ENCODE measurements at places on chromosomes 6 and 20.

- no peak for DNase-seq
Observed at GRCh38 chr6:45896783-45897441, 118.7 kb downstream of the CLIC5 start.

GRCh38 chr20:46030284-46031013 lies 1.4 kb downstream of the SLC12A5 start:
- DNase-seq = no peak

GRCh38 chr20:3021327-3021726 lies 22.1 kb upstream of the GNRH2 start:
- no peak for DNase-seq

GRCh38 chr20:23658336-23658735 lies 20.6 kb upstream of the CST3 start:
- DNase-seq = no peak

DNA sequence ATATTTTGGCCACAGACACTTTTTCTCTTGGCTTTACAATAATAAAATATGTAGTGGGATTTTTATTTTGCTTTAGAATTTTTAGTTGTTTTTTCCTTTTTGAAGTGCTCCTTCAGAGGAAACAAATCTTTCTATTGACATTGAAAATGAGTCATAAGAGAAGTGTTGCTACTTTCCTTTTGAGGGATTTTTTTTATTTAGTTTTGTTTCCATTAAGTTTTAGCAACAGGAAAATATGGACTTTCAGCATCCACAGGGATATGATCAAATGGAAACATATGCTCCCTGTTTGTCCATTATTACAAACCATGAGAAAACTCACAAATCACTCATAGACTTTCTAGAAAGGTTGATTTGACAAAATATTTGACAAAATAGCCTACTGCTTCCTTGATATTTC lies 65.3 kb upstream of the BMP2 start:
- DNase-seq = no peak

DNA sequence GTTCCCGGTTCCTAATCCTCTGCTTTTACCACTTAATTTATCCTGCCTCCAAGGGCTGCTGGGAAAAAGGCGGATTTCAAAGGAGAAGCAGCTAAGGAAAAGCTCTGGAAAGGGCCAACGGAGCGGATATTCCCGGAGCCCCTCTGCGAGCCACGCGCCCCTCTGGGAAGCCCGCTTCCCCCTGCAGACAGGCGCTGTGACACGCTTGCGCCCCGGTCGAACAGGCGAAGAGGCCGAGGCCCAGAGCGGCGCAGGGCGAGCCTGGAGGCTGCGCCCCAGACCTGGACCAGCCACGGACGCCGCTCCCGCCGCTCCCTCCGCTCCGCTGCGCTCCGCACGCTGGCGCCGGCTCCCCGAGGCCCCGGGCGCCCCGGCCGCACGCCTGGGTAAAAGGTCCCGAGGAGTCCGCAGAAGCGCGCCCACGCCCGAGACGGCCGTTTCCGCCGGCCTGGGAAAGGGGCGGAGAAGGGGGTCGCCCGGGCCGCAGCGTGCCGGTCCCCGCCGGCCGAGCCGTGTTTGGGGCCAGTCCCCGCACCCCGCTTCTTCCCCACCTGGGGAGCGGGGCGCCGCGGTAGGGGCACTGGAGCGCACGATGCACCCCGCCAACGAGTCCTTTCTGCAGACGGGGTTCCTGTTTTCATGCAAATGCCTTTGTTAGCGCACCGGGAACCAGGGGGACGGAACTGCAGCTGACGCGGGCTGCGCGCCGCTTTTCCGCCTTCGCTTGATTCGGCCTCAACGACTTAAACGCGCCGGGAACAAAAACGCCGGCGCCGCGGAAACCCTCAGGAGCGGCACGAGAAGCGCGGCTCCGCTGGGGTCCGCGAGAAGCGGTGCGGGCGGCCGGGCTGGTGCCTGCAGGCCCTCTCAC lies 91.9 kb upstream of the SIRPA start:
- DNase-seq = no peak

GRCh38 chr20:35316086-35316485 lies 23.9 kb upstream of the FAM83C start:
- no peak for DNase-seq

DNA sequence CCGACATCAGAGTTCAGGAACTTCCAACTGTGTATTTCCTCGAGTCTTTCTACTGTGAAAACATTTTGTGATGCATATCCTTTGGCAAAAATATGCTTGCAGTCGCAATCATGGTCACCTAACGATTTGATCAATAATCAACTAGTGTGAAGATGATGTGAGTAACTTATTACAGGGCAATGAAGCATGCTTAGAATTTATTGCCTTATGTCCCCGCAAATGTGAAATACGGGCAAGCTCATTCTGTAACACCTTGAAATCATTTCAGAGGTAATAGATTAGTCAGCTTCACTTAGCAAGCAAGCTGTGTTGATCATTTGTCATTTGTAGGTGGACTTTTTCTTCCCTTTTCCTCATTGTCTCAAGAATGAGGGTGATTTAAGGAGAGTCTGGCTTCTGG lies 67.9 kb upstream of the DOK5 start:
- no peak for DNase-seq

GRCh38 chr6:158761746-158762145 lies 57.4 kb downstream of the EZR start:
- DNase-seq = no peak

- DNase-seq = no peak
Observed at GRCh38 chr6:45645302-45645701, 267.6 kb upstream of the SUPT3H start.

DNA sequence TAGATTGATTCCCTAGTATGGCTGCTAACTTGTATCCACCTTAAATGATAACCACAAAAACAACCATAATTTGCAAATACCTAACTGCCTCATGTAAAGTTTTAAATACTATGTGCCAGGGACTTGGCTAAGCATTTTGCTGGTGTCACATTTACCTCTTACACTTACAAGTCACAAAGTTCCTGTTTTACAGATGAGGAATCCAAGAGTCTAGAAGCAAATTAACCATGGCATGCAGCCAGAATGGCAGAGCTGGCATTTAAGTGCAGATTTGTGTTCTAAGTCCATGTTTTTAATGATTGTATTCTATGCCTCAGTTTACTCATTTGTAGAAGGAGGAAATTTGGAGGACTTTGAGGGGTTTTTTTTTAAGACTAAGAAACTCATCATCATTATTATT lies 696.7 kb downstream of the PTPRT start:
- DNase-seq = no peak

DNA sequence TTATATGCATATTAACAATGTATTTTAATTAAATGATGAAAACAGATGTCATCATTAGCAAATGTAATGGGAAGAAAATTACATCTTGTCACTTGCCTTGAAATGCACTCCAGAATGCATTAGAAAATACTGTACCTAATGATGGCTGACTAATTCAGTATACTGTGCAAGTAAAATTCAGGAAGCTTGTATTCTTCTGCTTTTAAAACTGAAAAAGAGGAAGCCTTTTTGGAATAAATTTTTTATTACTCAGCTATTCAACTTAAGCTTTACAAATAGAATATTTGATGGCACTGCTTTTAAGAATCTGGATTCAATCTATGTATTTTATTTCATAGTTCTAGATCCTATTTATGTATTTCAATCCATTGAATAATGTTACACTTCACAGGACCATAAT lies 195.5 kb downstream of the RIMS1 start:
- no peak for DNase-seq

DNA sequence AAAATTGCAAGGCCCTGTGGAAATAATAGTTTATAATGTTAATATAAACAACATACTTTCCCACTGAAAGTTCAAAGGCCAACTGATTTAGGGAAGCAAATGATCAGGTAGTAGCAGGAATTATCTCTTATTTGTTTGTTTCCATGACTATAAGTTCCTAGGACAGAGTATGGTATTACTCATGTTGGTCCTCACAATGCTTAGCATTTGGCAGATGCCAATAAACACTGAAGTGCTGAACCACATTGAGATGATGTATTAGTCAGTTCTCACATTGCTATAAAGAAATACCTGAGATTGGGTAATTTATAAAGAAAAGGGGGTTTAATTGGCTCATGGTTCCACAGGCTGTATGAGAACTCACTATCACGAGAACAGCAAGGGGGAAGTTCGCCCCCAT lies 129.6 kb upstream of the NUP153 start:
- DNase-seq = no peak

DNA sequence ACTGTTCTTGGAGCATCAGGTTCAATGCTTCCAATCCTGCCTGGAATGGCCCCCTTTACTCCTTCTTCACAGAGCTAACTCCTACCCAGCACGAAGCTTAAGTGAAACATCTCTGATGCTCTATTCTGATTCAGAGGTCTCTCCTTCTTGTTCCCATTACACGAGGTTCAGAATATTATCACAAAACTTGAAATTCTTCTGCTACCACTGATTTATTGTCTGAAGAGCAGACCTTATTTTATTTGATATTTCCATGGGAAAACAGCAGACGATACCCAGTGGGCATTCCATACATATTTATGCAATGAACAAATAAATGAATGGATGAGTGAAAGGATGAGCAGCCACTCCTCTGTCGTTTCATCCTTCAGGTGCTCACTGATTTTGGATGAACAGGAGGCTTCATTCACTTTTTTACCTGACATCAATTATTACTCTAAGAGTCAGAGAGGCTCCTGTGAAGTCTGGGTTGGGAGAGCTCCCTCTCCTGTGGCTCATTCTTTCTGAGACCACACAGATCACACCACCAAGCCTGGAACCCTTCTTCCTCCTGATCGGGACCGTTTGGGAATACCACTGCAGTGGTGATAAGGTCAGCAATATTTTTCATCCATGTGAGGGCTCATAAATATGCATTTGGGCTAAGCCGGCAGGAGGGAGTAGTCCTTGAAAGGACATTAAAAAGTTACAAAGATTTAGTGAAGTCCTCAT lies 25.8 kb downstream of the SMLR1 start:
- no peak for DNase-seq

DNA sequence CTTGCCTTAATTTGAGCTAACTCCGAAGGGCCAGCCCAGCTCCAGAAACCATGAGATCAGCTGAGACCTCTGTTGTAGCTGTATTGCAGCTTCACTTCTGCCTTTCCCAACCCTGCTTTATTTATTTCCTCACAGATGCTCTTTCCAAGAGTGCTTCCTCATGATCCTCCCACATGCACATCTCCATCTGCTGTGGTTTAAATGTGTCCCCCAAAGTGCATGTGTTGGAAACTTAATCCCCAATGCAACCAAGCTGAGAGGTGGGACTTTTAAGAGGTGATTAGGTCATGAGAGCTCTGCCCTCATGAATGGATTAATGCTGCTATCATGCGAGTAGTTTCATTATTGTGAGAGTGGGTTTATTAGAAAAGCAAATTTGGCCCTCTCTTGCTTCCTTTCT lies 164.4 kb upstream of the TAB2 start:
- no peak for DNase-seq

DNA sequence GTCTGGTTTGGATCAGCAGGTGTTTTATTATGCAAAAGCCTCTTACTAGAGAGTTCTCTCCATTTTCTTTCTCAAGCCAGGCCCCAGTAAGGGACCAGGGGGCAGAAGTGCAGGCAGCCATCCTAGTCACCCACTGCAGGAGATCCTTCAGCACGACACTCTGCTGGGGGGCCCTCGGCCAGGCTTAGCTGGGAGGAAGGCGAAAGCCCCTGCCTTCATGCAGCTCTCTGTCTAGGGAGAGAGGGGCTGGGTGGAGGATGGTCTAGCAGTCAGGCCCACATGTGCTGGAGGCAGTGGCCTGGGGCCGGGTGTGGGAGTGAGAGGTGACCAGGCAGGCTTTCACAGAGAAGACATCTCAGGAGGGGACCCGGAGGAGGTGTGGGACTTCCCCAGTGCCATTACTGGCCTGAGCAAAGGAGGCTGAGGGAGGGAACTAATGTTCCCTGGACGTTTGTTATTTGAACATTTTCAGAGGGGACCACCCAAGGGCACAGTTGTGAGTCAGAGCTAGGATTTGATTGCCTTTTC lies 33.5 kb upstream of the VSTM2L start:
- no peak for DNase-seq

DNA sequence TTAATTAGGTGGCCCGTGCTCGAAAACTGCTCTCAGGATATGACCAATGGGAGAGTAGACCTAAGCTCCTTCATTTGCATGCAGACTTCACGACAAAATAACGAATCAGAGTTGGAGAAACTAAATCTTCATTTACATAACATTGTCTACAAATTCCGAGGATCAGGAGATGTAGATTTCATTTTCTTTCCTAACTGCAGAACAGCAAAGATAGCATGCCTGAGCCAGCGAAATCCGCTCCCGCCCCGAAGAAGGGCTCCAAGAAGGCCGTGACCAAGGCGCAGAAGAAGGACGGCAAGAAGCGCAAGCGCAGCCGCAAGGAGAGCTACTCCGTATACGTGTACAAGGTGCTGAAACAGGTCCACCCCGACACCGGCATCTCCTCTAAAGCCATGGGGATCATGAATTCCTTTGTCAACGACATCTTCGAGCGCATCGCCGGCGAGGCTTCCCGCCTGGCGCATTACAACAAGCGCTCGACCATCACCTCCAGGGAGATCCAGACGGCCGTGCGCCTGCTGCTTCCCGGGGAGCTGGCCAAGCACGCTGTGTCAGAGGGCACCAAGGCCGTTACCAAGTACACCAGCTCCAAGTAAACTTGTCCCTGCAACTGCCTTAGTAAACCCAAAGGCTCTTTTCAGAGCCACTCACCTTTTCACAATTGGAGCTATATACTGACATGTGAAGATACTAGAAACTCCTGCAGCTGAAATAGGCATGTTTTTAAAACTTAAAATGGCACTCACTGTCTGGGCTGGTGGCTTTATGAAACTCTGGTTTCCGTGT lies 96.5 kb downstream of the HFE start:
- peak; percentile 33 for DNase-seq

- DNase-seq = no peak
Observed at GRCh38 chr6:110366975-110367374, 8.8 kb upstream of the METTL24 start.

GRCh38 chr6:37058084-37058586 lies 52.7 kb downstream of the FGD2 start:
- DNase-seq = no peak

GRCh38 chr6:105051941-105052471 lies 95.1 kb downstream of the LIN28B start:
- no peak for DNase-seq

DNA sequence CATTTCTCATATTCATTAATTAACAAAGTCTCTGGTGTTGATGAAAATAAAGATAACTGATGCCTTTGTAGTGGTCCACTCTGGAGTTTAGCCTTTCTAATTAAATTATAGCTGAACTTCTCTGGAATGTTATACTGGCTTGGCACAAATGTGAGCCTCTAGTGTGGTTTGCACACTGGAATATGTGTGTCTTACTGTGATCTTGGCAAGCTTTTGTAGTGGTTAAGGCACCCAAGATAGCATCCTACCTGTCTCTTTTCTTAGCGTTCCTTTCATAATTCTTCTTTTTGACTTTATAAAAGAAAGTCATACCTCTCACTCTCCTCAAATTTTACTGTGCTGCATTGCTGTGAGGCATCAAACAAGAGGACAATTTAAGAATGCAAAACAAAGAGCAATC lies 107.4 kb downstream of the UTRN start:
- no peak for DNase-seq

- DNase-seq = no peak
Observed at GRCh38 chr6:3719462-3720308, 31.8 kb downstream of the PXDC1 start.

Measured in stimulated activated CD4-positive, alpha-beta T cell treated with anti-CD3 and anti-CD28 coated beads, Interleukin-15, amount 100 ng/mL, for 1 hour (primary cell).